ENCODE measurements at places on chromosomes 16 and 17.

DNA sequence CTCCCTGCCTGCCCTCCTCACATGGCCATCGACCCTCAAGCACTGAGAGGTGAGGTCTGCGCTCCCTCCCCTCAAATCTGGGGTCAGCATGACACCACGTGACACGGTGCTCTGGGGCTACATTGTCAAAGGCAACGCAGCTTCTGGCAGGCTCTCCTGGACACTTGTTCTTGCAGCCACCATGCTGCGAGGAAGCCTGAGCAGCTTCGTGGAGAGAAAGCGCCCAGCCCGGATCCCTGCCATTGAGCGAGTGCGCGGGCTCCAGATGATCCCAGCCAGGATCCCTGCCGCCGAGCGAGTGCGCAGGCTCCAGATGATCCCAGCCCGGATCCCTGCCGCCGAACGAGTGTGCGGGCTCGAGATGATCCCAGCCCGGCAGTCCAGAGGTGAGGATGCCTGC, 70.9 kb upstream of the METRNL start:
- no peak for DNase-seq

- DNase-seq = no peak
Measured at GRCh38 chr17:82679586-82680465, 18.7 kb downstream of the RAB40B start.

DNA sequence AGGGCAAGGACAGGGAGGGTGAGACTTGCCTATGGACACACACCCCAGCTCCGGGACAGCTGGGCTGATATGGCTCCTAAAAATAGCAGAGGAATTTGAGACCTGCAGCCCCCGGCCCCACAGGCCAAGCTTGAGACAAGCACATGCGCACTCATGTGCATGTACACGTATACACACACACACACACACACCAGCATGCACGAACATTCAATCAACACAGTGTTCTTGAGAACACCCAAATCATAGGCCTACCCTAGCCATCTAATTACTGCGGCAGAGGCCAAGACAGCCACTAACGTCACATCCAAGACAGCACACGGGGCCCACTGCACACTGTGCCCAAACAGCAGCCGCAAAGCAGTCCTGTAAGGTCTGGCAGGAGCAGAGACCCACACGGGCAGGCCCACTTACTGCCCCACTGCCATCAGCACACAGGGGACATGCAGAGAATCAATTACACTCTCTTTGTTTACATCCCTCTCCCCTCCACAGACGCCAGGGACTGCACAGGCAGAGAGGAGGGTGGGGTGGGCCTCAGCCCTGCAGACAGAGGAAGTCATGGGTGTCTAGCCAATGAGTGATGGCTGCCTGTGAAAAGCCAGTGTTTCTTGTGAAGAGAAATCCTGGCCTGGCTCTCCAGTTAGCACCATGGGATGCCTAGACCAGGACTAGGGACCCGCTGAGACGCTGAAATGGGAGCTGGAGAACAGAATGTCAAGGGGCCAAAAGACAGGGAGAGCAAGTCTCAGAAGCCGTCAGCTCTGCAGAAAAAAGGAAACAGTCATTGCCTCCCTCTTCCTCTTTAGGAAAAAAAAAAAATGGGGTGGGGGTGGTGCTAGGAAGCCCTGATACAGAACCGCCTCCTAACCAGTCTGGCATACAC, 39.3 kb downstream of the MYO18A start:
- DNase-seq = peak; percentile 75

DNA sequence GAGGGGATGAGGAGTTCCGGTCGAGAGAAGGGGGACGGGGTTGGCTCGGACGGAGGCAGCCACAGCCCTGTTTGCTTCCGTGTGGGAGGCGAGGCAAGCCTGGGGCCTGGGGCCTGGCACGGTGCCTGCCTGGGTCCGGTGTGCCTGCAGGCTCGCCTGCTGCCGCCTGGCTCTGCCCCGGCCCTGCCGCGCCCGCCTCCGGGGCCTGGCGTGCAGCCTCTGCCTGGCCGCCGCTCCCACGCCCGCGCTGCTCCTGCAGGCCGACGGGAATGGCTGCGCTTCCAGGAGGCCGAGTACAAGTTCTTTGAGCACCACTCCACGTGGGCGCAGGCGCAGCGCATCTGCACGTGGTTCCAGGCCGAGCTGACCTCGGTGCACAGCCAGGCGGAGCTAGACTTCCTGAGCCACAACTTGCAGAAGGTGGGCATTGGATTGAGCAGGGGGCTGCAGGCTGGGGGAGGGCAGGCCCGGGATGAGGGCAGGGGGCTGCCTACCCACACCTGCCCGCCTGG, 53.1 kb downstream of the MRC2 start:
- no peak for DNase-seq

DNA sequence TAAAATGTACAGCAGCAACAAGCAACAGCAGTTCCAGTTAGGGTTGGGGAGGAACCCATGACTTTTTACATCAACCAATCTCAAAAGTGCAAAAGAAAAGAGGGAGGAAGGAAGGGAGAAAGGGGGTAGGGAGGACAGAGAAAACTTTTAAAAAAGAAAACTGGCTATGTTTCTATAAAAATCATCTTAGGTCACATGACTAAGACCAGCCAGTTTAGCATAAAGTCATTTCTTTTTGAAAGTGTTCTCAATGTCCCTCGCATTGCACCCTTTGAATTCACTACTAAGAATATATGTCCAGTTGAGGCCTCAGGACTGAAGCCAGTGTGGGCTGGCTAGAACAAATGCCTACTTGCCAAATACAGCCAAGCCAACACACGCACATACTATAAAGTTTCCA, 28.9 kb downstream of the DCUN1D3 start:
- no peak for DNase-seq

DNA sequence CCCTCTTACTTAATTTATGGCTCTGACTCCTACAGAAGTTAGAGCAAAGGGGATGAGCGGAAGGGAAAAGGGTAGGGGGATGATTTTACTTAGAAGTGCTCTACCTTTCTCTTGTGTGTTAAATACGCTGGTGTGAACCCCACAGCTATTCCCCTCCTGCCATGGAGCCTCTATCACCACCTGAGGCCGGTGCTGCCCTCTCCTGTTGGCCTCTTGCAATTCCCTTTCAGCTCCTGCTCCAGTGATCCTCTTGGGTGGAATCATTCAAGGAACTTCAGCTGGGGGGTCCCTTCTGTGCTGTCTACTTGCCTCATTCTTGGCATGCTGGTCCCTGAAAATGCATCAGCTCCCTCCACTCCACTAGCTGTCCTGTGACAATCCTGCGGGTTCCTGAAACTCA, 41.8 kb upstream of the CDH8 start:
- DNase-seq = no peak

DNA sequence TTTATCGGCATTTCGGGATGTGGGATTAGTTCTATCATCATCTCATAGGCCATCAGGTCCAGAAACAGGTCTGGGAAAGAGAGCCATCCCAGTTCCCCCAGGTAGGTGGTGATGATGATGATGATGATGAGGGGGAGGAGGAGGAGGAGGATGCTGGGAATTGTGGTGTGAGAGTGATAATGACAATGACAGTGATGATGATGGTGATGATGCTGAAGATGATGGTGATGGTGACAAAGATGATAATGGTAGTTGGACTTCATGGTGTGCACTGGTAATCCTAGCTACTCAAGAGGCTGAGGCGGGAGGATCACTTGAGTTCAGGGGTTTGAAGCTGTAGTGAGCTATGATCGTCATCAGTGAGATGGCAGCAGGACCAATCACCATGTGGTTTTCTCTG, 16.3 kb upstream of the GCSH start:
- DNase-seq = no peak

DNA sequence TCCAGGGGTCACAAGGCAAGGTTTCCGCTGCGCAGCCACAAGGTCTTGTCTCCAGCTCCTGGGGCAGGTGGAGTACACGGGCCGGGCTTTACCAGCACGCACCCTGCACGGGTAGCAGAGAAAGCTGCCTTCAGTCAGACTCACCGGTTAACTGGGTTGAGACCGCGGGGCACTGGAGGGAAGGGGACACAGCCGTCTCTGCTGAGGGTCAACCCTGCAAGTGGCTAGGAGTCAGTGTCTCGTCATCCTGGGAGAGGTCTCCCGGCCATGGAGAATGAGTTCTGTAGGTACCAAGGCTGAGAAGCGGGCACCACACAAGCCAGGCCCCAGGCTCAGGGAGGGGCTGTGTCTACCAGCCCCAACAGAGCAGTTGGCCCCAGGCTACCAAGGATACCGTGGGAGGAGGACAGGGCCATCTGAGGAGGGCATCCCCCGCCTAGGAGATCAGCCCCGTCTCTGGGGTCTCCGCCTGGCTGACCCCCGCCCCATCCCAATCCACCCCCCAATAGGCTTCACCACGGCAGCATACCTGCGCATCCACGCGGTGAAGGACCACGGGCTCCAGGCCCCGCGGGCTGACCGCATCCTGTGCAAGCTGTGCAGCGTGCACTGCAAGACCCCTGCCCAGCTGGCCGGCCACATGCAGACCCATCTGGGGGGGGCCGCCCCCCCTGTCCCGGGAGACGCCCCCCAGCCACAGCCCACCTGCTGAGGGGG, 2.8 kb upstream of the PRRT2 start:
- DNase-seq = no peak

DNA sequence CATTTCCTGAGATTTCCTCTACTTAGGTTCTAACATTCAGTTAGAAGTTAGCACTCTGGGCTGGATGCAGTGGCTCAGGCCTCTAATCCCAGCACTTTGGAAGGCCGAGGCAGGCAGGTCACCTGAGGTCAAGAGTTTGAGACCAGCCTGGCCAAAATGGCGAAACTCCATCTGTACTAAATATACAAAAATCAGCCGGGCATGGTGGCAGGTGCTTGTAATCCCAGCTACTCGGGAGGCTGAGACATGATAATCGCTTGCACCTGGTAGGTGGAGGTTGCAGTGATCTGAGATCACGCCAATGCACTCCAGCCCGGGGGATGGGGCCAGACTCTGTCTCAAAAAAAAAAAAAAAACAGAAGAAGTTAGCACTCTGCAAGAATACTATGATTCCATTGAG, 1430.9 kb downstream of the CDH11 start:
- DNase-seq = no peak

DNA sequence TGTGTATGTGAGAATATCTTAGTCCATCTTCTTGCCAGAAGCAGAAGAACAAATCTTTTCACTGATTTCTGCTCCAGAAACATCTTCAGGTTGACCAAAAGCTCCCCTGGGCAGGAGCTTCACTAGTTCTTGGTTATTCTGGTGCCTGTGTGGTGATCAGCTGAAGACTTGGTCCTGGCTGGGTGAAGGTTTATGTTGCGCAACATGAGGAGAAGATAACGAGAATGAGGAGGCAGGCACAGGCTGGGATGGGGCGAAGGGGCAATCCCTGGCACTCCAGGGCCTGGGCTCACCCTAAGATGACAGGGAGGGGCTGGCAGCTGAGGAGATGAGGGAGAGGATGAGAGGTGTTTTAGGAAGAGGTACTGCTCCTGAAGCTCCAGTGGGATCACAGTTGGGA, 232.0 kb downstream of the NTN1 start:
- no peak for DNase-seq

DNA sequence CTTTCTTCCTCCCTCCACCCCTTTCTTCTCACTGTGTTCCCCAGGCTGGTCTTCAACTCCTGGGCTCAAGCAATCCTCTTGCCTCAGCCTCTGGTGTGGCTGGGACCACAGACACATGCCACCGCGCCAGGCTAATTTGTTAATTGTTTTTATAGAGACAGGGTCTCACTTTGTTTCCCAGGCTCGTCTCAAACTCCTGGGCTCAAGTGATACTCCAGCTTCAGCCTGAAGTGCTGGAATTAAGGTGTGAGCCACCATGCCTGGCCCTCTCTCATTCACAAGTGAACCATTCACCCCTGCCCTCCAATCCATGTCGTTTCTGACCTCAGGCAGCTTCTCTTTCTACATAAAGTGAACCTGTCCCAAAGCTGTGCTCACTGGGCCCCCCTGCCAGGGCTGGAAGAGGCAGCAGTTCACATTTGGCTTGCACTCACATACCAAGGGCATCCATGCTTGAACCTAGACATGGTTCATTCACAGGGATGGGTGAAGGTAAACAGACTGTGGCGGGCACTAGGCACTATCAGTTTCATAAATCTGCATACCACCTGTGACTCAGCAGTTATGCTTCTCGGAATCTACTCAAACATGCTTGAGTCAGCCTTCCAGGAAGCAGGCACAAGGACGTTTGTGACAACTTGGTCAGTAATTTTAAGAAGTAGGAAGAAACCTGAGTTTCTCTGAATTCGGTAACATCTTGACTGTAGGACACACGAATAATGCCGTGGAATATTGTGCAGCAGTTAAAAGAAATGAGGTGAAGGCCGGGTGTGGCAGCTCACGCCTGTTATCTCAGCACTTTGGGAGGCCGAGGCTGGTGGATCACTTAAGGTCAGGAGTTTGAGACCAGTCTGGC, 6.0 kb upstream of the RNF213 start:
- DNase-seq = peak; percentile 93

DNA sequence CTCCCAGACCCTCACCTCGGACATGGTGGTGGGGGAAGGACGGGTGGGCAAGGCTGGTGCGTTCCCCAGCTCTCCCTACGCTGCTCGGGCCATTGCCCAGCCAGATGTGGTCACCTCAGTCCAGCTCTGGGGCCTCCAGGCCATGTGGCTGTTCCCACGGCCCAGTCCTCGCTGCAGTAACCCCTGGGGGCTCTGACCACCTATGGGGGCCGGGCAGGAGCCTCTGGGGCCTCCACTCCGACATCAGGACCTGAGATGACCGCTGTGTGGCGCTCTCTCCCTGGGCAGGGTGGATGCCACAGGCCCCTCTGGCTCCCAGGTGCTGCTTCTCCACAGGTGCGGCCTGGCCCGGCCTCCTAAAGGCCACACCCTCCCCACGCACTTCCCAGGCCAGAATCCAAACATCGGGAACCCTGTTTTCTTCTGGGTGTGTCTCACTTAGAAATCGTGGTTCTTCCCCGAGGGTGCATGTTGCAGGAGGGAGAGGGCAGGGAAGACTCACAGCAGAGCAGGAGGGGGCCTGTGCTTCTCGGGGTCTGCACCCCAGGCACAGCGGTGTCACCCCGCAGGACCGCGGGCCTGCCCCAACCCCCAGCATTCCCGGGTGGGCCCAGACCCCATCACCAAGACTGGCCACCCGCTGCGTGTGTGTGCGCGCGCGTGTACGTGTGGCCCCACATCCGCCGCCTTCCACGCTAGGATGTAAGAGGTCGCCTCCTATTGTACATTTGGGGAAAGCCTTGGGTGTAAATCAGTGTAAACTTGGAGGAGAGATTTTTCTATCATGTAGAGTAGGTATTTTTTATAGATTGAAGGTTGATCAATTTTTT, 5.9 kb upstream of the CAPN15 start:
- DNase-seq = no peak

- DNase-seq = no peak
Measured at GRCh38 chr17:47884905-47885730, 10.9 kb upstream of the SP2 start.

GRCh38 chr17:35299135-35299534, 56.3 kb downstream of the SLFN5 start:
- DNase-seq = no peak

- DNase-seq = no peak
Measured at GRCh38 chr16:9903-10665, 43.3 kb downstream of the POLR3K start.

DNA sequence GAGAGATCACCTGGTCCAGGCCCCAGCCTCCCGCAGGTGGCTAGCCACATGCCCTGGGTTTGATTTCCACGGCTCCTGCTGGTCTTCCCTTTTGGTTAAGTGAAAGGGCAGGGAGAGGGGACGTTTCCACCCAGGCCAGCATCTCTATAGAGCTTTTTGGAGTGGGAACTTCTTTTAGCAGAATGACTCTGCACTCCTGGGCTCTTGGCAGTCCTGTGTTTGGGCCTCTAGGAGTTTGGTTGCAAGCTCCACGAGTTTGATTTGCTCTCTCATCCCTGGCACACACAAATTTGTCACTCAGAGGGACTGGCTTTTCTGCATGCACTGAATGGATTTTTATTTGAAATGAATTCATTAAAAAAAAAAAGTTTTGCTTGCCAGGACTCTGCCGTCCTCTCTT, 32.8 kb downstream of the MSI2 start:
- no peak for DNase-seq

GRCh38 chr17:77802811-77803220, 155.7 kb upstream of the TNRC6C start:
- no peak for DNase-seq
